Activated T-cell treated with anti-CD3 and anti-CD28 coated beads for 4 hours (primary cell): ENCODE measurements at places on chromosomes 7 and 10.

DNA sequence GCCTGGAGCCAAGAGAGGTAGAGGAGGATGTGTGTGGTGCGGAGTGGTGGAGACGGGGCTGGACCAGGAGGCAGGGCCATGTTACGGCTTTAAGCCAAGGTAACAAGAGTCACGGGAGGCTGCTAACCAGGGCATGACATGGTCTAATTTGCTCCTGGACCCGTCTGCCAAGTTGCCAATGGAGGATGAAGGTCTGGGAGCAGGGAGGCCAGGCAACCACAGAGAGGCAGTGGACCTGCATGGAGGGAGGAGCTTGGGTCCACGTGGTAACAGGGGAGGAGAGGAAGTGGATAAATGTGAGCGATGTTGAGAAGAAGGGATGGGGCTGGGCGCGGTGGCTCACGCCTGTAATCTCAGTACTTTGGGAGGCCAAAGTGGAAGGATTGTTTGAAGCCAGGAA is 31.0 kb downstream of the SRRM3 start:
- DNase-seq: no peak

DNA sequence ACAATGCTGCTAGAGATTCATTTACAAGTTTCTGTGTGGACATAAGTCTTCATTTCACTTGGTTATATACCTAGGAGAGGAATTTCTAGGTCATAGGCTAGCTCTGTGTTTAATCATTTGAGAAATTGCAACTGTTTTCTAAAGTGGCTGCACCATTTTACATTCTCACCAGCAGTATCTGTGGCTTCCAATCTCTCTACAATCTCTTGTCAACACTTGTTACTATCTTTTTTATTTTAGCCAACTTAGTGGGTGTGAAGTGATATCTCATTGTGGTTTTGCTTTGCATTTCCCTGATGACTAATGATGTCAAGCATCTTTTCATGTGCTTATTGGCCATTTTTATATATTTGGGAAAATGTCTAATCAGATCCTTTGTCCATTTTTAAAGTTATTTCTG is 53.0 kb upstream of the DRGX start:
- no peak for DNase-seq

- no peak for DNase-seq
Measured at GRCh38 chr7:98286093-98286539, 4.6 kb downstream of the BRI3 start.

DNA sequence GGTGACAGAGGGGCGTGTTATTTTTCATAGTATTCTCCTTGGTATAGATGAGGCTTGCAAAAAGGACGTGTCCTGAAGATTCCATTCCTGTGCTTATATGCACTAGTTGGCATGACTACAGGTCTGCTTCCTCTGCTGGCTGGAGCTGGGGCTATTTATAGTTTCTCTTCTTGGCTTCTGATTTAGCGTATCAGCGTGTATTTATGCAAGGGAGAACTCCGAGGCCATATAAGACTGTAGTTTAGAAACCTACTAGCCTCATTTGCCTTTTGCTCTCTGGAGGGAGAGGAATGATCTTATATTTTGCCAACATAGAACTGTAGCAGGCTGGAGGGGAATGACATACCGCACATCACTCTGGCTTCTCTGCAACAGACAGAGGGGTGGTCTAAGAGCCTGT is 39.7 kb downstream of the CACNB2 start:
- no peak for DNase-seq

DNA sequence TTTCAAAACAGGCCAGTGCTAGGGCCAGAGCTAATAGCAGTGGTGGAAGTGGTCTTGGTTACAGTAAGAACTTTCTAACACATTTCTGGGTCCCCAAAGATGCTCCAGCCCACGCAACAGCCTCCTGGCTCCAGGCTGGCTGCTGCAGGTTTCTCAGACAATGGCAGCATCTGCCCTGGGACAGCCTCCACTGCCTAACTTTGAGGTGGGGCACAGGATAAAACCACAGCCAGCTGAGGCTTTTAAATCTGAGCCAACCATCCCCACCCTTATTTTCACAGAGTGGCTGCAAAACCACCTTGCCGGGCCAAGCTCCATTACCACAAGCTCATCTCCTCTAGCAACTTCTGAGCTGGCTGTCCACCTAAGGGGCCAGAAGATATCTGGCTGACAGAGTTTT is 84.8 kb downstream of the FAM53B start:
- no peak for DNase-seq

DNA sequence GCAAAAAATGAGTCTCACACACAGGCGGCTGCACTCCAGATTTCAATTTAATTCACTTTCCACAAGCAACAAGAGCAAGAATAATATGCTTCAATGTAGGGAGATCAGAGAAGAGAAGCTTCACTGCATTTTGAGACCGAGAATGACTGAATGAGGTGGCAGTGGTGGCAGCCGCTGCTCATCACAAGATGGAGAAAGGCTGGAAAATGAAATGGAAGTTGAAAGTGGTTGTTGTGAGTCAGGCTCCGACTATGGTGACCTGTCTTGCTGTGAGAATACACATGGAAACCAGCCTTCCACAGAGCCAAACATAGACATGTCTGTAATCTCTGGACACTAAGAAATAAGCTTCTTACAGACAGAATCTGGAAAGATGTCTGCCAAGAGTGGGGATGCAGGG is 499.6 kb upstream of the LRRN3 start:
- DNase-seq: no peak

- no peak for DNase-seq
Measured at GRCh38 chr10:17075533-17076359, 53.9 kb downstream of the CUBN start.

DNA sequence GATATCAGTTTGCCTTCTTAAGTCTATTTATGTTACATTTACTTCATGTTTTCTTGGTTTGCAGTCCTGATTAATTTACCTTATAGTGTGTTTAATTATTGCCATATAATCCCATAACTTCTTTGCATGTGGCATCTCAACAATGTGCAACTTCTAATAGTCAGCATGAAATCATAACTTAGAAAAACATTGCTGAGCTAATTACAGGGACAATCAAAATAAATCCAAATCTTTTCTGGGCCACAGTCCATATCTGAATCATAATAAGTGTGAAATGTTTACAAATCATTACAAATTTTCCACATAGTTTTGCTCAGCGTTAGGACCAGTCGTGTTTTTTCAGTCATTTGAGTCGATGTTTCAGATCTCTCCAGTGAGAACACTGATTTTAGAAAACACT is 29.1 kb upstream of the CABCOCO1 start:
- DNase-seq: no peak

DNA sequence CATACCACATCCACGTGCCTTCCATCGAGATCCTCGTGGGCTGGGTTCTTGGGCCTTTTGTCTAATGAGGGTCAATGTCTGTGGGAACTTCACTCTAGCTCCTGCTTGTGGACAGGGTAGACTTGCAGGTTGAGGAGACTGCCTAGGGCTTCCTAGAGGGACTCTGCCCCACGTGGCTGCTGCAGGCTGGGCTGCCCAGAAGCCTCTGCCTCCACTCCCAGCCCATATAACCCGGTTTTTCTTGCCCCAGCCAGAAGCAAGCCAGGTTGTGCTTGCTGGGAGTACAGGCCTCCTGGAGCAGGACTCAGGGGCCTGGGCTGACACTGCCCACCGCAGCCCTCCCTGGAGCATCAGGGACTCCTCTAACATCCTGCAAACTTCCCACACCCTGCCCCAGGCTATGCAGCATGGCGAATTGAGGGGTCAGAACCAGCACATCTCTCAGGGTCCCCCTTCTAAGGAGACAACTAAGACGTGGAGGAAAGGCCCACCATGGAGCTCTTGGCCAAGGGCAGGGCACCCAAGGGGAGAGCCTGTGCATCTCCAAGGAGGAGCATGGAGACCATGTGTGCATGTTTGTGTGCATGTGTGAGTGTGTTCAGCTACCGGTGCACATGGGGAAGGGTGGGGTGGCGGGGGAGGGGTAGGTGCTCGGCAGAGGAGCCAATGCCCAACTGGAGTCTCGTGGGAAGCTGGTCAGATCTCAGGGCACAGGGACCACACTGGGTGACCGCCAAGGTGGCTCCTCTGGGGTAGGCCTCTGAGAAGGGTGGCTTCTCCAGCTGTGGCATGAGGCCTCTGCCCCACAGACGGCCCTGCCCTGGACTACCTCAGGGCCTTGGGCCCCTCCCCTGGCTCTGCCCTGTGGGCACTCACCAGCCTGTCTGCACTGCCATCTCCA is 62.6 kb downstream of the RASGEF1A start:
- DNase-seq: no peak

- DNase-seq: no peak
Measured at GRCh38 chr10:78336402-78336791, 302.7 kb downstream of the RPS24 start.

GRCh38 chr7:133690740-133691139 is 436.4 kb upstream of the LRGUK start:
- DNase-seq: no peak

DNA sequence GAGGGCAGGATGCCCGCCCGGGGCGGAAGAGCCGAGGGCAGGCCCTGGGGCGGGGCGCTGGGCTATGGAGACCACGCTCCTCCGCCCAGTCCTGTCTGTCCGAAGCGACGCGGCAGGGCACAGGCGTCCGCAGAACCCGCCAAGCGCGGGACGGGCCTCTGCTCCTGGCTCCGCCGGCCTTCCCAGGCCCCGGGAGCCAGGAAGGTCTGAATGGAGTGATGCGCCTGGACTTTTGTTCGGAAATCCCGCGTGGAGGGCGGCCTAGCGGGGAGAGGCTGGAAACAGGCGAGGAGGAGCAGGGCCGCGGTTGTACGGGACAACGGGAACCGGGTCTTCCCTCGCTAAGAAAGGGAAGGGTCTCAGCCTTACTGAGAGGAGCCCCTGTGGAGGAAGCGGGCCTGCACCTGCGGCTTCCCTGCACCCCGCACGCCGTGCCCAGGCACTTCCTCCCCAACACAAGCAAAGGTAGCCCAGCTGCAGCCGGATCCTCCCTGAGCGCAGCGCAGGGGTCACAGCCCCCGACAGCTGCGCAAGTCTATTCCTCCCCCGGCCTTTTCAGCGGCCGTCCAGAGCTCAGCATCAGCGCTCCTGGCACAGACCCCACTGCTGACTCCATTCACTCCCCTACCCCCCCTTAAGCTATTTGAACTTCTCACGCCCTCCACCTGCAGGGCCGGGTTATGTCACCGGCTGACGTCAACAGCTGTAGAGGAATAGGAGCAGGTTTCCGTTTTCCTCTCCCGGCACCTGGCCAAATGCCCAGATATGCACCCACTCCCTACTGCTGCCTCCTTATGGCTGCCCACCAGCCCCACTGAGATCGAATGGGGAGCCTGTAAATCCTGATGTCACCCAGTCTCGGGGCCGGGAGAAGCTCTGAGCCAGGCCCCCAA is 143.2 kb upstream of the RET start:
- peak; percentile 34 for DNase-seq

- no peak for DNase-seq
Measured at GRCh38 chr7:2779051-2779450, 65.1 kb downstream of the GNA12 start.

DNA sequence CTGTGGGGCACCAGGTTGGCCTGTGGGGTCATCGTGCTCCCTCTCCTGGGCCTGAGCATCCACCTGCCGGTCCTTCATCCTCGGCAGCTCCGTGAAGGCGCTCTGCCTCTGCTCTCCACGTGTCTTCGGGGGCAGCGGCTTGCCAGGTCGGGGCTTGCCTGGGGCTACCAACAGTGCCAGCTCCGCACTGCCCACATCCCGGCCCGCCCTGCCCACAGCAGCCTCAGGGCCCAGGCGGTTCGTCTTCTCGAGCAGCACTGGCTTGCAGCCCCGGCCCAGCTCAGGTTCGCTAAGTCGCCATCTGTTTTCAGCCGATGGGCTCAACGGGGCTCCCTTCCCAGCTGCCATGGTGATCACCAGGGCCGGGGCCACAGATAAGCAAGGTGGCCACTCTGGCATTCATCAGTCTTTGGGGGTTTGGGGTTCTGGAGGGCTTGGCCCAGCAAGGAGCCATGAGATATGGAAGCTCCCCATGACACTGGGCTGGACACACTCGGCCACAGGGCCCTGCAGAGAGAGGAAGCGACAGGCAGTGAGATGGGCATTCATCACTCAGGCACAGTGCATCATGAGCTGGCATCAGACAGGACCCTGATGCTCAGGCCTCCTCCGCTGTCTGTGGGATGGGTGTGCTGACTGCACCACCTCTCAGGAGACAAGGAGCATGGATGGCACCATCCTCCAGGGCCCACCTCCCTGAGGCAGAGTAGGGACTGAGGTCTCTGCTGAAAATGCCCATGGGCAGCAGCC is 15.5 kb downstream of the ZNF488 start:
- DNase-seq: no peak
